ENCODE measurements at places on chromosomes 11 and 22.

- DNase-seq, result no peak
Observed at GRCh38 chr22:43270314-43270908, 72.8 kb downstream of the SCUBE1 start.

GRCh38 chr11:109934151-109934550 lies 159.0 kb upstream of the ZC3H12C start:
- no peak for DNase-seq

DNA sequence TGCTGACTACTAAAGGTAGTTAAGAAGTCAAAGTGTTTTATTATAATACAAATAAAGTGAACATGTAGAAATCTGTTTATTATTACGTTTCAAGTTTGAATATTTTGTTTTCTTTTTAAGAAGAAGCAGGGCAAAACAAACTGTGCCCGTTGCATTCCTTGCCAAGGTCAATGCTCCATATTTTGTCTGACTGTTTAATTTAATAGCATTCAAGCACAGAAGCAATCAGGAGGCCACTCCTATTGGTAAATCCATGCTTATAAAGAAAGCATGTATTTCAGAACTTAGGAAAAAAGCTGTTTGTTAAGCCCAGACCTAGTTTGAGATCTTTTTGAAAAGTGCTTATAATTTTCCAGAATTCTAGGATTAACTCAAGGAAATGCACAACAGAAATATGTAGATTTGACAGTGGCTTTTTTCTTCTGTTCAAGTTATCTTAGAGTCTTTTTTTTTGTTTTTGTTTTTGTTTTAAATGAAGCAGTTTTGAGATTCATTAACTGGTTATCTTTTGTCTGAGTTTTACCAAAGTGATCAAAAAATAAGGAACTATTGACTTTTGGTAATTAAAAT lies 51.7 kb downstream of the ARHGAP42 start:
- no peak for DNase-seq

- DNase-seq, result no peak
Observed at GRCh38 chr22:22902247-22903001, 14.8 kb downstream of the IGLL5 start.

GRCh38 chr22:21000207-21000986 lies 1.5 kb downstream of the THAP7 start:
- no peak for DNase-seq

DNA sequence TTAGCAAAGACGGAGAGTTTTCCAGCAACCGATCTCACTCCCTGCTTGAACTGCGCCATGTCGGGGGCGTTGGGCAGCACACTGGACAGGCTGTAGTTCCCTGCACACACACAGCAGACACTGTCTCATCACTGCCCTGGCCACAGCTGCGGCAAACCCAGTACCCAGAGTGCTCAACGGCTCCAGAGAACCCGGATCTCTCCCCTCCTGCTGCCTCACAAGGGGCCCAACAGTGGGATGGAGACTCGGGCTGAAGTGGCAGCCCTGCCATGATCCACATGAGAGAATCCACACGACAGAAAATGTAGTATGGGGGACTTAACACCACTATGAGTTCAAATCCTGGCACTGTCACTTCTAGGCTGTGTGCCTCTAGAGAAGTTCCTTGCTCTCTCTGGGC lies 58.0 kb downstream of the ARFGAP3 start:
- DNase-seq, result peak; percentile 46

Data from tibial artery (tissue), 4 donors.